ENCODE measurements at places on chromosomes 13 and 19.

- DNase-seq = no peak
Observed at GRCh38 chr13:32032759-32033158, 1.2 kb downstream of the FRY start.

- DNase-seq = no peak
Observed at GRCh38 chr19:38952395-38953165, 21.8 kb downstream of the MRPS12 start.

DNA sequence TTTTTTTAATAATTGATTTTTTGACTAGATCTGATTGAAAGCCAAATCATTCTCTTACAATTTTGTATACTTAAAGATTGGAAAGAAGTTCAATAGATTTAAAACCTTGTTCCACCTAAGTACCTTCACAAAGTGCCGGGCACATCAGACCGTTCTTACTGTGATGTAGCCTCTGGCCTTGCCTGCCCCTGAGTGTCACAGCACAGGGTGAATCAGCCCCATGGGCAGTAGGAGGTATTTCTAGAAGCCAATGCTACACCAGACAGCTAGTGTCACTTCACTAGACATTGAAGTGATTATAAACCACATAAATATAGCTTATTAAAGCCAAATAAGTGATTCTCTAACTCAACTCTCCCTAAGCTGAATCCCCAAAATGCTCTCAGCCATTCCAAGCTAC lies 131.3 kb downstream of the LACC1 start:
- no peak for DNase-seq

DNA sequence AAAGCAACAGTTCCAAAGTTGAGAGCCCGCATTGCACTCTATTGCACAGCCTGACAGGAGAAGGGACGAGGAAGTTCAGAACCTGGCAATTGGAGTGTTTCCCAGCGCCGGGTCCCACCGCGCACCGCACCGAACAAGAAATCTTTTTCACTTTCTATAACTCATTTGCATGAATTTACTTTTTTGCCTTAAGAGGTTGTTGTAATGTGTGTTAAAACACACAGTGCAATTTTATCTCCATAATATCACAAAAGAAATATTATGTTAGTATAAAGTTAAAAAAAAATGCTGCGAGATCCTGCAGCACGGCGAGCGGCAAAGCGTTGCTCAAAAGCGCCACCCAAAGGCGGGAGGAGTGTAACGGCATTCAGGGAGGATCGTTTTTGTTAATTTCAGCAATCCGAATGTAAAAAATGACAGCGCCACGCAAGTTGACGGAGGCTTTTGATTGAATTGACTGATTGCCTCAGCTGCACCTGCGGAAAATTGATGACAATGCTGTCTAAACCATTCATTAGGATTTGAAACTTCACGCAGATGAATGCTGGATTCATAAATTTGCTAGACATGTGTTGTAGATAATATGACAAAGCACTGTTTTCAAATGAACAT lies 303.6 kb upstream of the ZNF507 start:
- peak; percentile 74 for DNase-seq

DNA sequence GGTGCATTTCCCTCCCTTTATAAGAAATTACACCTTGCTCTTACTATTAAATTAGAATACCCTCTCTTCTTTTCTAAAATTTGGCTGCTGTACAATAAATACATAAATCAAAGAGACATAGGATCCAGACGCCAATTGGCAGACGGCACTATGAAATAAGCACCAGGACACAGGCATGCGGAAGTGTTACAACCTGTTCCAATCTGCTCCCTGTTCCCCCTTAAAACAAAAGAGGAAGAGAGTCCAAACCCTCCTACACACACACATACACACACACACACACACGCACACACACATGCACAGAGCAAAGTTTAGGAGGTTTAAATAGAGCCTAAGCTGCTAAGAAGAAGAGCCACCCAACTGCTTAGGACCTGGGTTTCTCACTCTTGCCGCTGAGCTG lies 75.6 kb upstream of the ZNF507 start:
- DNase-seq = no peak

DNA sequence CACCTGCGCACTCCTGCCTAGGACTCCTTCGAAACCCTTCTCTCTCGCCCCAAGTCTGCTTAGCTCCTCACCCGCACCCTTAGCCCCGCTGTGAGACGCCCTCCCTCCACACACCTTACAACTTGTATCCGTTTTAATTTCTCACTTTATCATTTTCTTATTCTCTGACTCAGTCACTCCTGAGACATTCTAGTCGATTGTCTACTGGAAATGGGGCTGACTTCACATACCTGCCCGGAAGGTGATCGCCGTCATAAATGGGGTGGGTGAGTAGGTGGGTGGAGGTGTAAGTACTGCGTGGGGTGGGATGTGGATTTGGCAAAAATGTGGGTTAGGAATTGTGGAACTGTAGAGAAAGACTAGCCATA lies 714 bp downstream of the NDFIP2 start:
- no peak for DNase-seq

GRCh38 chr19:55962186-55962585 lies 14.6 kb downstream of the NLRP8 start:
- no peak for DNase-seq

GRCh38 chr13:42553098-42554046 lies 20.6 kb upstream of the TNFSF11 start:
- DNase-seq = no peak

- DNase-seq = no peak
Observed at GRCh38 chr19:44907613-44908012, 2.0 kb downstream of the APOE start.

- DNase-seq = no peak
Observed at GRCh38 chr19:10201176-10201575, 6.4 kb upstream of the DNMT1 start.

GRCh38 chr13:106493533-106494220 lies 41.8 kb downstream of the EFNB2 start:
- DNase-seq = no peak

- DNase-seq = no peak
Observed at GRCh38 chr19:34818270-34818669, 45.3 kb upstream of the ZNF599 start.

DNA sequence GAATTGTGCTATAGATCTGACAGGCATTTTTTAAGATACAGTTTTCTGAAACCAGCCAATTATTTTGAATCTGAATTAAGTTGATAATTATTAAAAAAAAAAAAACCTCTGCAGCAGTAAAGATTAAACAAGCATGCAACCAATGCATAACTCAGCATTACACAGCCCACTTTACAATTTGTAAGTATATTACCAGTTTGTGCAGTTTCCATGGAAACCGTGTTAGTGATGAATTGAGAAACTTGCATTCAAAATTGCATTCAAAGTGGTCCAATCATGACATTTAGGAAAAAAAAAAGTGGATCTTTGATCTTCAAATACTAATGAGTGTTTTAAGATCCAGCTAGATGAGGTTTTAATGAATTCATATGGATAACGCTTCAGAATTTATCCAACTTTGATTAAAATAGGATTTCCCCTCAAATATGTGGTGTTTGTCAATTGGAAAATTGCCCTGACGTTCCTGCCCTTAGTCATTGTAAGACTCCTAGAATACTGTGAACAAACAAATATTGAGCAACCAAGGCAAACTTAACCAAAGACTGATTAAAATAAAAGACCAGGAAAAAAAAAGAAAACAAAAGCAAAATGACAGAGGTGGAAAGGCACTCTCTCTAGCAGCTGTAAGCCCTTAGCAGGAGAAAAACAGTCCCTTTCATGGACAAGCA lies 314.8 kb upstream of the MAB21L1 start:
- DNase-seq = no peak

DNA sequence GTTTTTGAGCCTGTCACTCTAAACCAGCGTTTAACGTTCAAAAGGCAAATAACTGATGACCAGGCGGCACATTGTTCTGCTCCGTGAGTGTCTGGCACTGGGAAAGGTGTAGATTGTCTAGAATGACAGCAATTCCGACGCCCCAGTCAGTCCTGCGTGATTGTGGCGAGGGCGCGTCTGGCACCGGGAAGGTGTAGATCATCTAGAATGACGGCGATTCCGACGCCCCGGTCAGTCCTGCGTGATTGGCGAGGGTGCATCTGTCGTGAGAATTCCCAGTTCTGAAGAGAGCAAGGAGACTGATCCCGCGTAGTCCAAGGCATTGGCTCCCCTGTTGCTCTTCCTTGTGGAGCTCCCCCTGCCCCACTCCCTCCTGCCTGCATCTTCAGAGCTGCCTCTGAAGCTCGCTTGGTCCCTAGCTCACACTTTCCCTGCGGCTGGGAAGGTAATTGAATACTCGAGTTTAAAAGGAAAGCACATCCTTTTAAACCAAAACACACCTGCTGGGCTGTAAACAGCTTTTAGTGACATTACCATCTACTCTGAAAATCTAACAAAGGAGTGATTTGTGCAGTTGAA lies 26.1 kb upstream of the NDUFS7 start:
- no peak for DNase-seq

DNA sequence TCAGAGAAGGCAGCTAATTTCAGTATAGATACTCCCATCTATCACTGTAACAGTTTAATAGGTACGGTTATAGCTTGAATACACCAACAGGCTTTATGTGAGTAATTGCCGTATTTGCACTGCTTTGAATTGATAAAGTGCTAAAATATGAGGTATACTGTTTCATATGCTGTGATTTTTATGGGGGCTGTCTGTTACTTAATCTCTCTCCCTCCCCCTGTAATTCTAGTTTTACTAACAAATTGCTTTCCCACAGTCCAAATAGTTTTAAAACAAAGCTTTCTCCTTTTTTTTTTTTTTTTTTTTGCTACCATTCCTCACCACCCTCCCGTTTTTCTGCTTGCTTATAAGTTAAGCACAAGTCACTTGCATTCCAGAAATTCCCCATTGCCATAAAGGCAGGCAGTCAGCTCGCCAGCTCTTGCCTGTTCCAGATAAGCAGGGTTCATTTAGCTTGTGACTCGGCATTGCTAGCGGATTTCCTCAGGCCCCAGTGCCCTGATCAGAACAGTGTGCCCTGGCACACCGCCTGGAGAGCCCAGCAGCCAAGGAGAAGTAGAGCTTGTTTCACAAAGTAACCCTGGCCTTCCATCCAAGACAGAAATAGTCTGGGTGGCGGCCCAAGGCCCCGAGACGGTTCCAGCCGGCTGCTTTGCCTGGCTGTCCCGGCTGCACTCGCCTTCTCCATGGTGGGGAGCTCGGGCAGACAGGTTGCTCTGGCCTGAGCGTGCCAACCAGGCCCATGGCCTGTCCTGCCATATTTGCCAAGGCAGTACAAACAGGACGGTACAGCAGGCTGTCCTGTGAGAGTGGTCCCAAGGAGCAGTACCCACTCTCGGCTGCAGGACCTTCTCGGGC lies 43.5 kb upstream of the NPAS1 start:
- DNase-seq = peak; percentile 89

GRCh38 chr19:35734273-35734672 lies 8.0 kb downstream of the IGFLR1 start:
- no peak for DNase-seq
